ENCODE measurements at places on chromosomes 13 and 19. TPM values are rescaled to one million over a fixed set of nuclear protein-coding genes. Genes with fewer than 3 reads are reported as not detected.

CCDC70 gene
- total RNA-seq = not detected

ZNF414 gene
- 22.1 TPM for total RNA-seq

NOVA2 gene
- not detected for total RNA-seq

BICRA gene
- total RNA-seq = 9.6 TPM

GNG7 gene
- 2.8 TPM for total RNA-seq

KMT2B gene
- total RNA-seq = 32.2 TPM

R3HDM4 gene
- 55.8 TPM for total RNA-seq
